ENCODE measurements at places on chromosomes 6 and 20.
A peak's percentile ranks its signal among the peaks of the same experiment; 100 is the strongest.

GRCh38 chr20:36860811-36861624 is 14.9 kb upstream of the TLDC2 start:
- DNase-seq = no peak

DNA sequence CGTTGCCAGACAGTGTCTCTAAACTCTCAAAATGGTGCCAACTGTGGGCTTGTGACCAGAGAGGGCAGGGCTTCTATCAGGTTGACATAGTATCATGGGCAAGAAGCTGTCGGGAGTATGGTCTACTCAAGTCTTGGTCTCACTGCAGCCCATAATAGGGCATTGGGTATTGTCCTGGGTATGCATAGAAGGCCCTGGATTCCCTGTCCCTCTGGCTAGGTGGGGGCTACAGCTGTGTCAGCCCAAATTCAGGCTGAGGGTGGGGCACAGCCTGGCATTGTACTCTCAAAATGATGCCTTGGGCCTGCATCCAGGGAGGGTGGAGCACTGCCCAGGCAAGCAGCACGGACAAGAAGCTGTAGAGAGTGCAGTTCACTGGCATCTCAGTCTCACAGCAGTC is 408.8 kb upstream of the MAN1A1 start:
- no peak for DNase-seq

DNA sequence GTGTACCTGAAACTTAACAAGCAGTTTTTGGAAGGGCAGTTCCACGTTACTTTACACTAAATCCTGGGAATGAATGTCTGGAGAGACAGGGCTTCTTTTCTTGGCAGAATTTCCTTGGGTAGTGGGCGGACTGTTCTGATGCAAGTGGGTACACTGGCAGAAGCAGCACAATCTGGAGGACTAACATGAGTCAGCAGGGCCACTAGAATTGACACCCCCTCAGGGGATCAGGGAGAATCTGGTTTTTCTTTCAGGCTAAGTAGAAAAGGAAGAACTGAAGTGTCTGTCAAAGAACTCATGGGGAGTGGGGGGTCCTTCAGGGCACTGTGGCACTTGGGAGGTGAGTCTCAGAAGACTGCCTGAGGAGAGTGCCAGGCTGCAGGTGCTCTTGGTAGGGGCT is 34.6 kb downstream of the PANK2 start:
- no peak for DNase-seq

DNA sequence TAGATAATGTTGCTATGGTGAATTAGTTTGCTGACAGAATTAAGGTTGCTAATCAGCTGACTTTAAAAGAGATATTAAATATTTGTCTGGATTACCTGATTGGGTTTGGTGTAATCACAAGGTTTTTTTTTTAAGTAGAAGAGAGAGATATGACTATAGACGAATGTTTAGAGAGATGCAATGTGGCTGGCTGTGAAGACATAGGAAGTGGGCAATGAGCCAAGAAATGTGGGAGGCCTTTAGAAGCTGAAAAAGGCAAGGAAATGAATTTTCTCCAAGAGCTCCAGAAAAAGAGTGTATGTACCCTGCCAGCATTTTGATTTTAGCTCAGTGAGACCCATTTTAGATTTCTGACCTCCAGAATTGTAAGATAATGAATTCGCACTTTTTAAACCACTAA is 598.3 kb downstream of the PKHD1 start:
- no peak for DNase-seq

GRCh38 chr6:135188718-135189117 is 7.6 kb downstream of the MYB start:
- DNase-seq = no peak

DNA sequence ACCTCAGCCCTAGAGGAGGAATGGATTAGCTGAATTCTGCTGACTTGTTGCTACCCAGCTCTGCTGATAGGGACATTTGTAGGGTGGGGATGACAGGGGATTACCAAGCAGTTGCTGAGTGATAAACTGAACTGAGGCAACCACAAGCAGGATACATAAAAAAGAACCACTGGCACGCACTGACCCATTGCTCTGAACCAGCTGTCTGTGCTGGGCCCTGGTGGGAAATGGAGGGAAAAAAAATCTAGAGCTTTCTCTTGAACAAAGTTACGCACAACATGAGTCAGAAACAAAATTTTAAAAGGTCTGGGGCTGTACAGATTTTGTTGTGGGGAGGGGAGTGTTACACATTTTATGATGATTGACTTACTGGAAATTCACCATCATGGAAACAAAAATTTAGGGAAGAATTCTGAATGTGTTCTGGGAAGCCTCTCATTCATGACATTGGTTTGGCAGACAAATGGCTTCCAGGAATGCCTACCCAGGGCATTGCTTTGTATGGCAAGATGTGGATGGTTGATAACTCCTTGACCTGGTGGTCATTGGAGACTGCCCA is 37.7 kb downstream of the FOXO3 start:
- no peak for DNase-seq

GRCh38 chr6:140821196-140821595 is 1311.5 kb upstream of the GJE1 start:
- DNase-seq = no peak

DNA sequence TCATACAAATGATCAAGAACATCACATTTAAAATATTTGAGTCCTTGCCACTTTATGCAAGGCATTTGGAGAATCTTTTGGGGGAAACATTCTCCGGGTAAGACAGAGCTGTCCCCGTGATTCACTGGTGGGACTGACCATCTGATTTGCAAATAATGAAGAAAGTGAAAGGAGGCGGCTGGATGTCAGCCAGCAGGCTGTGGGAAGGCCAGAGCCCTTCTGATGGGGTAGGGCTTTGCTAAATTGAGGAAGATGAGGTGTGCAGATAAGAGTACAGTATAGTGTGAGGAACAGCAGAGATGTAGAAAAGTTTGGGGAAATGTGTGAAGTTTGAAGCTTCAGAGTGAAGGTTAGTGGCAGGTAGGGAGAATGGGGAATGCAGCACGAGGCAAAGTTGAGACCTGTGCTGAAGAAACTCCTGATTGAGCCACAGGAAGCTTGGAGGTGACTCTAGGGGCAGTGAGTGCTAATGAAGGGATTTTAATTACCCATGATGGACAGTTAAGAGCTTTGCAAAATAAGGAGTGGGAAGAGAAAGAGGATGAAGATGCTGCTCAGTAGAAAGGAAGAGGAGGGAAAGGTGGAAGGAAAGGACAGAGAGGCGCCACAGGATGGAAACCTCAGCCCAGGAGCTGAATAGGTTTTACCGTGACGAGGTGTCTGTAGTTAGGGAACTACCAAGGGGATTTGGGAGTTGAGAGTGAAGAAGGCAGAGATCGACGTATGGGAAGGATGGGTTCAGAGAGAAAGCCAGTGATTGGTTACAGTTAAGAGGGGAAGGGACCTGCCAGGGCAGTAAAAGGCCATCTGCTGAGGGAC is 68.7 kb downstream of the SNX9 start:
- no peak for DNase-seq

DNA sequence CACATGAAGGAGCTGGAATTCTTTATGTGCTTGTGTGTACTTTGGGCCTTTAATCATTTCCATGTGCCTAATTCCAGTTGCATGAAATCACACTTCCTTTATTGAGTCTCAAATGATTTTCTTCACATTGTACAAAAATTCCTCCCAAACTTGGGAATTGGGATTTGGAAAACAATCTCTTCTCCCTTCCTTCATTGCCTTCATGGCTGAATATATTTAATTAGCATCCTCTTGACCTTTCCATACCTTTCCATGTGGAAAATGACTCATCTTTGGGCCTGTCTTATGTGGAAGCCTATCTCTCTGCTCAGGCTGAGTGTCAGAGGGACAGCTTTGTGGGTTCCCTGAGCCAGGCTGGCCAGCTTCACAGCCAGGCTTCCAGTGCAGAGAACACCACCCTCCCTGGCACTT is 33.0 kb upstream of the CDH4 start:
- DNase-seq = no peak

DNA sequence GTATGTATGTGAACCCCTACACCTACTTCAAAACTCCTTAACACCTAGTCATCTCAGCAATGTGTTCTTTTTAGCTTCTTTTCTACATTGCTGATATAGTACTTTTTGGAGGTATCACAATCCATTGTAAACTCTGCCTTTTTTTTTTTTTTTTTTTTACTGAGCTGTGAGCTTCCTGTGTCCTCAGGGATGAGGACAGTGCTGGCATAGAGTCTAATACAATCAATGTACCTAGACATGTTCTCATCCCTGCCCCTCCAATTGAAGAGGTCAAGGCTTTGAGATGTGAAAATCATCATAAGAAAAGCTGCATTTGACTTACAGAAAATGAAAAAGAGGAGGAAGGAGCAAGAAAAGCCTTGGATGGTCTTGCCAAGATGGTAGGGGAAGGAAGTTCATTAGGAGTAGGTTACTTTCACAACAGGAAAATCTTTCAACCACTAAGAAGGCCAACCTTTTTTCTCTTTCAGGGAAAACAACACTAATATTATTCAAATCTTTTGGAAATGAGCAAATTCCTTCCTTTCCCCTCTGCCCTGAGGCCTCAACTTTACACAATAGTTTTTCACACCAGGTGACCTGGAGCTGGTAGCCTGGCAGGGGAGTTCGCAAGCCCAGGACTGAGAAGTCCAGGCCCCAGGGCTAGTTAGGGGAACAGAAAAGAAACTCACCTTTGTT is 2.8 kb upstream of the JARID2 start:
- no peak for DNase-seq

- no peak for DNase-seq
These were observed 2.6 kb downstream of the GHRH start for GRCh38 chr20:37259031-37259430.

GRCh38 chr6:90870561-90870960 is 283.7 kb upstream of the MAP3K7 start:
- no peak for DNase-seq

DNA sequence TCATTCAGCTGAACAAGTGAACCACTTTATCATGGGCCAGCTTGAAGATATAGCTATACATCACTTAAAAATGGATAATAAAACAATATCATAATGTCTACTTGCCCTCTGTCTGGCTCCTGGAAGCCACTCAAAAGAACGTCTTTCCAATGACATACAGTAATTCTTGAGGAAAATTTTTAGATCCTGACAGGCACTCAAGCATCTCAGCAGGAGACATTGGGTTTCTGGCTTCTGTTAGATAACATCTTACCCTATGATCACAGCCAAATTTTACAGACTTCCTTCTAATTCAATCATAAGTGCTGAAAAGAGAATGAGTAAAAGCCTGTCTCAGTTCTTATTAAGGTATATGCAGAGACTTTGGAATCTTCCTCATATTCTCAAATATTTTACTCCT is 330 bp downstream of the CGA start:
- no peak for DNase-seq

- no peak for DNase-seq
These were observed 81.1 kb upstream of the GPR6 start for GRCh38 chr6:109897025-109897424.

GRCh38 chr6:130755368-130756034 is 71.7 kb upstream of the SMLR1 start:
- DNase-seq = no peak

GRCh38 chr20:2311329-2311728 is 15.5 kb downstream of the TGM3 start:
- DNase-seq = no peak

DNA sequence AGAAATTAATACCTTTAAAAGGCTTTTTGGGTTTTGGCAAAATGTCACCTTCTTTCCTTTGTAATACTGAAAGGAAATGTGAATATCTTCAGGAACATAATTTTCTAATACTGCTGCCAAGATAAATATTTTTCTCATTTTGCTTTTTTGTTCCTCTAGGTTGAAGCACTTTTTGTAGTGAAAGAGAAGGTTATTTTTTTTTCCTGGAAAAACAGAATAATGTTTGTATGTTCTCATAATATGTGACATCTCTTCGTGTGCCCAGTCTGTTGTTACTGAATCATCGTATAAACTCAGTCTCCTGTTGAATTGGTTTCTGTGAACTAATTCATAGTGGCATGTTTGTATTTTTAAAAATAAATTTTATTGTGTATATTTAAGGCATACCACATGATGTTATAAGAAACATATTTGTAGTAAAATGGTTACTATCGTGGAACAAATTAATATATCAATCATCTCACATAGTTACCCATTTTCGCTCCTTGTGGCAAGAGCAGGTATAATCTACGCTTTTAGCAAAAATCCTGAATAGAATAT is 74.4 kb downstream of the SH3BGRL2 start:
- peak; percentile 42 for DNase-seq

DNA sequence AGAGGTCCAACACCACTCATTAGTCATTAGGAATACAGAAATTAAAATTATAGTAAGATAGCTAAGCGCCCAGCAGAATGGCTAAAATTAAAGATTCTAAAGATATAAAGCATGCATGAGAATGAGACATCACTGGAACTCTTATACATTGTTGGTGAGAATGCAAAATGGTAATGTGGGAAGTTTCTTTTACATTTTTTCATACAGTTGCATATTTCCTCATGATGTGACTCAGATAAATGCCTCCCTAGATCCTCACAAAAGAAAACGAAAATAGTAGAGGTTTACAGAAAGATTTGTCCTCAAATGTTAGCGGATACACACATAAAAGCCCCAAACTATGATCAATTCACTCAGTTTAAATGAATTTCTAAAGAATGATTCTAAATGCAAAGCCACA is 633.7 kb upstream of the GJE1 start:
- DNase-seq = no peak

GRCh38 chr6:142236691-142237090 is 65.1 kb upstream of the ADGRG6 start:
- no peak for DNase-seq

DNA sequence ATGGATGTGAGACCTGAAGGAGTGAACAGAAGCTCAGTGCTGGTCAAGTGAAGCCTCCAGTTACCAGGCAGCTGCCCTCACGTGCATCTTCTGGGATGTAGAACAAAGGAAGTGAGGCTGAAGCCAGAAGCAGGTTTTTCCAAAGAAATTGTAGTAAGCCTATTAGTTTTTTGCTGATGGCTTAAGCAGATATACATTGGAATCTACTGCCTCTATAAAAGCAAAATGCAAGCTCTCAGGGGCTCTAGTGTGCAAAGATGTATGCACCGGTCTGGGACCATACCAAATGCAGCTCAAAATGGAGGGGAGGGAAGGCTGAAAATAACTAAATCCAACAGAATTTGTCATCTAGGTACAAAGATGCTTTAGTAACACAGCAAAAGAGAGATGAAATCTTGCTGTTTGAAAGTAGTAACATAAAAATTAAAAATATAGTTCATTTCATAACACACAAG is 77.0 kb downstream of the DTNBP1 start:
- DNase-seq = no peak

GRCh38 chr20:16205507-16205906 is 367.7 kb downstream of the KIF16B start:
- DNase-seq = no peak

- DNase-seq = no peak
These were observed 84.6 kb upstream of the F13A1 start for GRCh38 chr6:6405031-6405430.
